ENCODE measurements at places on chromosomes 1 and 21. TPM values are rescaled to one million over a fixed set of nuclear protein-coding genes. Genes with fewer than 3 reads are reported as not detected.
A peak's percentile ranks its signal among the peaks of the same experiment; 100 is the strongest.

The LRRC42 gene
- 34.4 TPM for polyA plus RNA-seq

GRCh38 chr1:2290171-2290578 lies 62.1 kb downstream of the SKI start:
- no peak for DNase-seq

DNA sequence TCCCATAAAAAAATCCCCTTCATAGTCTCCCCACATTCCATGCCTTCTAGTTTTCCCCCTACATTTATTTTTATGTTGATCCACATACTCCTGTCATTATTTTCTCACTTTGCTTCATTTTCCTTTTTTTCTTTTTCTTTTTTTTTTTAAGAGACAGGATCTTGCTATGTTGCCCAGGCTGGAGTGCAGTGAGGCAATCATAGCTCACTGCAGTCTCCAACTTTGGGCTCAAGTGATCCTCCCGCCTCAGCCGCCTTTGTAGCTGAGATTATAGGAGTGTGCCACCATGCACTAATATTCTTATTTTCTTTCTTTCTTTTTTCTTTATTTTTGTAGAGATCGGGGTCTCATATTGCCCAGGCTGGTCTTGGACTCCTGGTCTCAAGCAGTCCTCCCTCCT lies 7.8 kb downstream of the RNF2 start:
- DNase-seq, result no peak

- no peak for DNase-seq
Measured at GRCh38 chr1:28301368-28302174, 27.3 kb upstream of the MED18 start.

DNA sequence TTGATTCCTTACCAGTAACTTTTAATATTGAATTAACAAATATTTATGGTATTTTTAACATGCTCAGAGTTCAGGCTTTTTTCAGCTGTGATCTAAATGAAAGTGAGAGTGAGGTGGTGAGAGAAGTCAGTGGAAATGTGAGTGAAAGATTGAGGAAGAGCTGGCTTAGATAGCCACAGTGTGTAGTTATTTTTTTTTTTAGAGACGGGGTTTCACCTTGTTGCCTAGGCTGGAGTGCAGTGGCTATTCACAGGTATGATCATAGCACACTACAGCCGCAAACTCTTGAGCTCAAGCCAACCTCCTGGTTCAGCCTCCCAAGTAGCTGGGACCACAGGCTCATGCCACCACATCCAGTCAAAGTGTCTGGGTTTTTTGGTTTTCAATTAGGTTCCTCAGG lies 10.9 kb downstream of the RNF11 start:
- no peak for DNase-seq

The CD244 gene
- 0.39 TPM for polyA plus RNA-seq

The KISS1 gene
- 4.5 TPM for polyA plus RNA-seq

- no peak for DNase-seq
Measured at GRCh38 chr1:80050085-80050484, 1043.6 kb upstream of the ADGRL4 start.

GRCh38 chr1:59309795-59310548 lies 13.1 kb downstream of the FGGY start:
- DNase-seq, result no peak

The PRELP gene
- 1.9 TPM for polyA plus RNA-seq

DNA sequence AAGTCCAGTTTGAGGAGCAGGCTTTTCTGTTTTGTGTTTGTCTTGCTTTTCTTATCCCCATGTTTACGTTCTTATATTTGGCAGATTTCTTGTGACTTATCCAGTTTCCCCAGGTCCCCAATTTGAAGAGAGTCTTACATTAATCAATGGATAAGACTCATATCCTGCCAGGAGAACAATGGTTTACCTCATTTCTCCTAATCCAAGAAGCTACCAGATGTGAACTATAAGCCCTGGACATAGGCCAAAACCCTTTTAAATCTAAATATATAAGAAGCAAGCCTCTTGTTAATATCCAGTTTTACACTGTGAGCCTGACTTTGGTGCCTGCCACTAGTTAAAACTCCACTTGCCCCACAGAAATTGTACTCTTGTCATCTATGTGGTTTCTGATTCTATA lies 15.1 kb upstream of the COP1 start:
- DNase-seq, result peak; percentile 11

The LCE3D gene
- not detected for polyA plus RNA-seq

GRCh38 chr1:219210067-219210466 lies 36.4 kb downstream of the LYPLAL1 start:
- no peak for DNase-seq
